NCI-H524 (cell line): ENCODE measurements at places on chromosomes 1 and 21.

GRCh38 chr1:221462345-221462744, 279.5 kb downstream of the DUSP10 start:
- no peak for DNase-seq

DNA sequence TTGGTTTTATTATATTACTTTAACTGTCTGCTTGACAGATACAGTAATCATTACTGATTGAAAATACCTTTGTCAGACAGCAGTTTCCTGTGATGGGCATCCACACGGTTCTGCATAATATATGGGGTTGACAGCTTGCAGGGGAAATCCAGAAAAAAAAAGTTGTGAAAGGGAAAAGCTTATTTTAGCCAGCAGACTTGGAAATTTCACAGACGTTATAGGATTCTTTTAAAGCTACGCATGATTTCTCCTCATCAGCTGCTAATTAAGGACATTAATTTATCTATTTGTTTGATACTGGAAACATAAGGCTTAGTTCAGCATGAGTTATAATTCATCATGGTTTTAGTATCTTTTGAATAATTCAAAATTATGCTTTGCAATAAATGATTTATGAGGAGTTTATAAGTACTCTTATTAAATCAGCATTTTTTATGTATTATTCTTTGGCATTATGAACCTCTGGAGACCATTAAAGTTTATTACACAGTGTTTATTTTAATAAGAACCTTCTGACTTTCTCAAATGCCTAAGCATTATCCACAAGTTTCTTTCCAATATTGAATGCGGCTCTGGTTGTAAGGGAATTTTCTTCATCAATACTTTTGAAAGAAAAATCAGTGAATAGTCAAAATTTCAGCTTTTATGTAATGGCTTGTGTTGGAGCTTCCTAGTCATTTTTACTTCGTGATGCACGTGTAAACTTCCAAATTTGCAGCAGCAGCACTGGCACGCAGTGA, 235.3 kb upstream of the KCNK2 start:
- DNase-seq: no peak

DNA sequence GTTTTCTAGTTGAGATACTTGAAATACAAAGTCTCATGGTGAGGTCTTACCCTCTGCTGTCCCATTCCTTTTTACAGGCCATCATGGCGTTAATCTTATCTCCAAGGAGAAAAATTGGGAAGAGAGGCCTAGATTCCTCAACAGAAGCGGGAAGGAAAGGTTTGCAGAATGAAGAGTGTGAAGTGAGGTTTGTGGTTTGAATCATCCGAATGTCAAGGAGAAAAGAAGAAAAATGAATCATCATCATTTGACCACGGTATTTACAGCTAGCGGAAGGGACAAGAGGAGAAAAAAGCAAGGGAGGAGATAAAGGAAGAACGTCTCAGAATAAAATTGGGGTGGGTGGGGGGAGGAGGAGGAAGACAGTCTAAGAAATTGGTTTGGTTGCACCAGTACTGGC, 935 bp upstream of the COG2 start:
- no peak for DNase-seq

- peak; percentile 67 for DNase-seq
These were observed 103.9 kb downstream of the RAVER2 start for GRCh38 chr1:64848803-64849202.

DNA sequence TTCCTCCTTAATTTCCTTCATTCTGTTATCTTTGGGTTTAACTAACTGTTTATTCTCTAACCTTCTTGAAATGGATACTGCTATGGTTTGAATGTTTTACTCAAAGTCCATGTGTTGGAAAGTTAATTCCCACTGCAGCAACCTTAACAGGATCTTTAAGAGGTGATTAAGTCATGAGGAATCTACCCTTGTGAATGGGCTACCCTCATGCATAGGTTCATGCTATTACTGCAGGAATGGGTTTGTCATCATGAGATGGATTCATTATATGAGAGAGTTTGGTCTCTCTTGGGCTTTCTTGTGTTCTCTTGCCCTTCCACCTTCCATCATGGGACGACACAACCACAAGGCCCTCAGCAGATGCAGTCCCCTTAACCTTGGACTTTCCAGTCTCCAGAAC, 516.9 kb downstream of the ADGRL2 start:
- DNase-seq: no peak

DNA sequence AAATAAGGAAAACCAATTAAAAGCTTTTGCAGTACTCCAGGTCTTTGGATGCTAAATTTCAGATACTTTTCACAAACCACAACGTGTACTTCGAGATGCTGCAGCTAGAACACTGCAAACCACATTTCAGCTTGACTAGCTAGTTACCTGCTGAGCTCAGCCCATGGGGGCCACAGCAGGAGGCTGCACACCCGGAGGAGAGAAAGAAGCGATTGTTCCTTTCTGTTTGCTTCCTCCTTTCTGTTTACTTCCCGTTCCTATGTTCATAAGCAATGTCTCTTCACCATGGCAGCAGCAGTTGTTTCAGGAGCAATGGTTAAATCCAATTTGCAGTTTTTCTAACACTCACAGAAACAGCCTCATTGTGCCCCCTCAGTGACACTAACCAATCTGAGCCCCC, 225.6 kb upstream of the FGGY start:
- no peak for DNase-seq

- DNase-seq: no peak
These were observed 89.3 kb downstream of the ASH1L start for GRCh38 chr1:155473151-155473821.

DNA sequence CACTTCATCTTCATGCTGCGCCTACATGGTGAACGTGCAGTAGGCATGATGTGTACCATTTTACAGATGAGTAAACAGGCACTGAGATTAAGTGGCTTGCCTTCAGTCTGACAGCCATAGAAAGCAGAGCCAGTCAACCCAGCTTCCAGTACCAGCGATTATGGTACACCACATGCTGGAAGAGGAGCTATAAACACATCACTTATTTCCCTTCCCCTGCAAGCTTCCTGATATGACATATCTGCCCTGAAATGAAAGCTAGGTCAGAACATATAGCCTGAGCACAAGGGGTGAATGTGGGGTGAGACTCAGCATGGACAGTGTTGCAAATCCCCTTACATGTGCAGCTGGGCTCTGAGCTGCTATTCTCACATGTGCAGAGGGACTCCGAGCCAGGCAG, 33.8 kb upstream of the IL20 start:
- no peak for DNase-seq

DNA sequence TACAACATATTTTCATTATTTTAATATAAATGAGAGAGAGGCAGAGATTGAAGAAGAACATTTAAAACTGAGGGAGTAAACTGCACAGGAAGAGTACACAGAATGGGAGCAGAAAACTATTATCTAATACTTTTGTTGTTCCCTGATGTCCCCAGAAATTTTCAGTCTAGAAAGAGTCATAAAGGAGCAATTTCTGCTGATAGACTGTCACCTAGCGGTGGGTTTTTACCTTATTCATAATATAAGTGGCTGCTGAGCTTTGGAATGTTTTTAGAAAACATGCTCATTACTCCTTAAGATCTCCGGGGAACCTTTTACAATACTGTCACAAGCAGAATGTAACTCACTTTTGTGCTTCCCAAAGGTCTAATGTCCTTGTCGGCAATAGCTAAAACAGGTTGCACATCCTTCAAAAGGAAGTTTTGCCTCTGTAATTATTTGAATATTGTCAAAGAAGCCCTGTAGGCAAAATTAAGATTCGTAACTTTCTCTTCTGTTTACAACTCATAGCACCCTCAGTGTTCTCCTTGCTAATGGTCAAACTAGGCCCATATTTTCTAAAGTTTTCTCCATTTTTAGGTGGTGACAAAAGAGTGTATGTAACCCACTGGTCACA, 4.9 kb upstream of the NPL start:
- DNase-seq: peak; percentile 14

DNA sequence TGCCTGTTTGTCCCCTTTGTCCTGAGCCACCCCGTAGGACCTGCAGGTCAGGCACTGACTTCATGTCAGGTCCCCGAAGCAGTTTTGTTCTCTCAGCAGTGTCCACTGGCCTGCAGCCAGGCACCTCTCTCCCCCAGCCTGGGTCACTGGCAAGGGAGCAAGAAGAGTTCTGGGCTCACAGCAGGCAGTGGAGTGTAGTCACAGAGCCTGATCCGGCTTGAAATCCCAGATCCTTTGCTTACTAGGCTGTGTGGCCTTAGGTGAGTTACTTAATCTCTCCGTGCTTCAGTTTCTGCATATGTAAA, 34.2 kb downstream of the L1TD1 start:
- DNase-seq: no peak

- no peak for DNase-seq
These were observed 993.0 kb upstream of the PRMT6 start for GRCh38 chr1:106063510-106063909.

- DNase-seq: peak; percentile 92
These were observed at the start of gene KLHDC9 for GRCh38 chr1:161098210-161099068. Gene KLHDC9, plus strand, starts transcription at chr1:161098361. Its CDS starts 175 bp downstream, at chr1:161098536.

GRCh38 chr1:14487671-14488070, 110.8 kb upstream of the KAZN start:
- no peak for DNase-seq

GRCh38 chr1:206851341-206852010, 13.9 kb upstream of the IL20 start:
- DNase-seq: no peak

GRCh38 chr1:219563568-219563967, 49.3 kb downstream of the ZC3H11B start:
- DNase-seq: no peak

GRCh38 chr1:54390655-54391054, 15.5 kb downstream of the SSBP3 start:
- DNase-seq: no peak
